Fibroblast of skin of abdomen (primary cell): ENCODE measurements at places on chromosomes 11 and 22.
A peak's percentile ranks its signal among the peaks of the same experiment; 100 is the strongest.

GRCh38 chr22:17952273-17952801 lies 72.0 kb downstream of the MICAL3 start:
- no peak for DNase-seq

GRCh38 chr22:38735126-38735464 lies 20.7 kb downstream of the SUN2 start:
- no peak for DNase-seq

GRCh38 chr11:110295531-110296225 lies 736 bp downstream of the RDX start:
- DNase-seq, result peak; percentile 35

GRCh38 chr11:12973528-12974181 lies 35.5 kb upstream of the RASSF10 start:
- DNase-seq, result no peak

- no peak for DNase-seq
Observed at GRCh38 chr11:72085621-72086351, 5.1 kb downstream of the LRRC51 start.

DNA sequence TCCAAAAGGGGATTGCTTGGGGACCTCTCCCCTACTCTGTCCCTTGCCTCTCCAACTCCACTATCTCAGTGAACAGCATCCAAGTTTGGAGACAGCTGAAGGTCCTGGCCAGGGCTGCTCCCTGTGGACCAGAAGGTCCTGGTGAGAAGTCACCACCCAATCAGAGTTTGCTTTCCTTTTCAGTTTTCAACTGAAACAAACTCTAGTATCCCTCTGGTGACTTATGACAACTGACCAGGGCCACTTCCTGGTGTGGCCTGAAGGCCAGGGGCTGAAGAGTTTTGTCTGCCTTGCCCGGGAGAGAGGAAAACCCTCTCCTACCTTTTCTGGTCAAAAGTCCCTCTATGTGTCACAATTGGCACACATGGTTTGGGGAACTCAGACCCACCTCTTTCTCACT lies 5.1 kb downstream of the JAML start:
- no peak for DNase-seq
